Posterior vena cava (tissue), 2 donors: ENCODE measurements at places on chromosomes 1 and 21. TPM values are rescaled to one million over a fixed set of nuclear protein-coding genes. Genes with fewer than 3 reads are reported as not detected.
A peak's percentile ranks its signal among the peaks of the same experiment; 100 is the strongest.

GRCh38 chr1:156135930-156136871 is 17.2 kb upstream of the SEMA4A start:
- DNase-seq, result no peak

- DNase-seq, result no peak
Observed at GRCh38 chr1:208848854-208849253, 604.7 kb upstream of the PLXNA2 start.

DNA sequence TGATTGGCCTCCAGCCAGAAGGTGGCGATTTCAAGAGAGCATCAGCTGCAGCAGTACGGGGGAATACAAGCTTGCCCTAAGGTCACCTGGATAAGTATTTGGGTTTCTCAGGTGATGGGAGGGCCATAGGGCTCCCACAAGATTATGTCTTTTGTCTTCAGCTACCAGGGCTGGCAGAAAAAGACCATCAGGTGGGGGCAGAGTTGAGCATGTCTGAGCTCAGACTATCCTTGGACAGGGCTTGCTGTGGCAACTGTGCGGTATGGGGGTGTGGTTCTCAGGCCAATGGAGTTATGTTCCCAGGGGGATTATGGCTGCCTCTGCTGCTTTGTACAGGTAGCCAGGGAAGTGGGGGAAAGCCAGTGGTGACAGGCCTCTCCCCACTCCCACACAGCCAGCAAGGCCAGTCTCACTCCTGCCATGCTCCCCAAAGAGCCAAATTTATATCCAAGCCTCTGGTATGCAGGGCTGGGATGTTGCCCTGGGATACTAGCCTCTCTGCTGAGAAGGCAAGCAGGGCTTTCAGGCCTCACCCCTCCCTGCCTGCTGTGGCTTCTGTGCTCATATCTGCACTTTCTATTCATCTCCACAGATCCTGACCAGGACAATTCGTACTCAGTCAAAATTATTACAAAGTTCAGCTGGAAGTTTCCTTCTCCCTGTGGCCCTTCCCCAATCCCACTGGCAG is 26.6 kb upstream of the CD84 start:
- DNase-seq, result peak; percentile 46

- DNase-seq, result no peak
Observed at GRCh38 chr1:229664133-229664689, 38.2 kb downstream of the URB2 start.

DNA sequence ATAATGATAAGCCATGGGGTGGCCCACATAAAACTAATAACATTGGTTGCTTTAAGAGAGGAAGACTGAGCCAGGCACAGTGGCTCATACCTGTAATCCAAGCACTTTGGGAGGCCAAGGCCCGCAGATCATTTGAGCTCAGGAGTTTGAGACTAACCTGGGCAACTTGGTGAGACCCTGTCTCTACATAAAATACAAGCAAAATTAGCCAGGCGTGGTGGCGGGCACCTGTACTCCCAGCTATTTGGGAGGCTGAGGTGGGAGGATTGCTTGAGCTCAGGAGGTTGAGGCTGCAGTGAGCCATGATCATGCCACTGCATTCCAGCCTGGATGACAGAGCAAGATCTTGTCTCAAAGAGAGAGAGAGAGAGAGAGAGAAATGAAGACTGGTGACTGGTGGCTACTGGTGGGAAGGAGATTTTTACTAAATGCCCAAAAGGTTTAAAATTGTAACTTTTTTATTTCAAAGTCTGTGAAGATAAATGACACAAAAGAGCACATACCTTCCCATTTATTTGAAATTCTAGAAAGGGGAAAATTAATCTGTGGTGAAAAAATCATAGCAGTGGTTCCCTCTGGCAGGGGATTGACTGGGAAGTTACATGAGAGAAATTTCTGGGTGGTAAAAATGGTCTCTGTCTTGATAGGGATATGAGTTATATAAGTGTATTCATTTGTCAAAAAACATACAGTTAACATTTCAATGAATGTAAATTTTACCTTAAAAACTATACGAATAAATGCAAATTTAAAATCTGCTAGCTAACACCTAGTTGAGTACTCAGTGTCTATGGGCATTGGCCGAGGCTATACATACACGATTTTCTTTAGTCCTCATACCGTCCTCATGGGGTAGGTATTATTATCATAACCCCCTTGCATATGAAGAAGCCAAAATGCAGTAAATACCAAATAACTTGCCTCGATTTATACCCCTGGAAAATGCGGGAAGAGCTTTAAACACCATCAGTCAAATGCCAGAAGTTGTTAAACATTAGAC is 2.2 kb upstream of the NBPF1 start:
- peak; percentile 84 for DNase-seq

Gene CLCA4
- not detected for total RNA-seq

DNA sequence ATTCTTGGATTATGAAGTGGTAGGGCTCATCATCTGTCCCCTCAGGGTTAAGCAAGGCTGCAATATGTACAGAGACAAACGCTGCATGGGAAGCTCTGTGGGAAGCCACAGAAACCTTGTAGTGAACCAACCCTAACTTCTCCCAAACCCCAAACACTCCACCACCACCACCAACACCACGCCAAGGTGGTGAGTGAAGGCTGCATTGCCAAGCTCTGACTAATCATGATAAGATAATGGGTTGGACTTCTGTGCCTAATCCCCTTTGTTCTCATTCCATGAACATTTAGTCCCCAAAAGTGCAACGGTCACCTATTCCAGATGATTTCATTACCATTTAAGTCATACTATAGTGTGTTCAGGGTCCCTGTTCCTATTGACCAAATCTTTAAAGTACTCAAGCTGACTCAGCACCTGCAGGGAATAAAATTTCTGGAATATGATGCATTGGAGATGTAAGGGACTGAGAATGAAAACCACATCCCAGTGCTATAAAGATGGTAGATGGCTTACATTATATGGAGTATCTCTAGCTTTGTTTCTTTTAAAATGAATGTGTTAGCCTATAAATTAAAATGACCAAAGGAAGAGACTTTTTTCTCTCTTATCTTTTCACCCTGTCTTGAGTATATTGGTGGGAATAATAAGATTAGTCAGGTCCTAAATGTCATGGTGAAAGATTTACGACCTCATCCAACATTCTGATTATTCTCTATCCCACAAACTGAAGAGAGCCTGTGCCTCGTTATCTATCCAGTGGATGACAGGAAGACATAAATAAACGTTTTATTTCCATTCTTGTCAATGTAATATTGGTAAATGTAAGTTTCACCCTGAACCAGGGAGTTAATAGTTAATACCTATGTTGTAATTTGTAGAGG is 22.6 kb upstream of the PLD5 start:
- no peak for DNase-seq

Gene LMX1A
- total RNA-seq, result 0.19 TPM

GRCh38 chr1:86154571-86155050 is 2.0 kb downstream of the COL24A1 start:
- DNase-seq, result peak; percentile 79

DNA sequence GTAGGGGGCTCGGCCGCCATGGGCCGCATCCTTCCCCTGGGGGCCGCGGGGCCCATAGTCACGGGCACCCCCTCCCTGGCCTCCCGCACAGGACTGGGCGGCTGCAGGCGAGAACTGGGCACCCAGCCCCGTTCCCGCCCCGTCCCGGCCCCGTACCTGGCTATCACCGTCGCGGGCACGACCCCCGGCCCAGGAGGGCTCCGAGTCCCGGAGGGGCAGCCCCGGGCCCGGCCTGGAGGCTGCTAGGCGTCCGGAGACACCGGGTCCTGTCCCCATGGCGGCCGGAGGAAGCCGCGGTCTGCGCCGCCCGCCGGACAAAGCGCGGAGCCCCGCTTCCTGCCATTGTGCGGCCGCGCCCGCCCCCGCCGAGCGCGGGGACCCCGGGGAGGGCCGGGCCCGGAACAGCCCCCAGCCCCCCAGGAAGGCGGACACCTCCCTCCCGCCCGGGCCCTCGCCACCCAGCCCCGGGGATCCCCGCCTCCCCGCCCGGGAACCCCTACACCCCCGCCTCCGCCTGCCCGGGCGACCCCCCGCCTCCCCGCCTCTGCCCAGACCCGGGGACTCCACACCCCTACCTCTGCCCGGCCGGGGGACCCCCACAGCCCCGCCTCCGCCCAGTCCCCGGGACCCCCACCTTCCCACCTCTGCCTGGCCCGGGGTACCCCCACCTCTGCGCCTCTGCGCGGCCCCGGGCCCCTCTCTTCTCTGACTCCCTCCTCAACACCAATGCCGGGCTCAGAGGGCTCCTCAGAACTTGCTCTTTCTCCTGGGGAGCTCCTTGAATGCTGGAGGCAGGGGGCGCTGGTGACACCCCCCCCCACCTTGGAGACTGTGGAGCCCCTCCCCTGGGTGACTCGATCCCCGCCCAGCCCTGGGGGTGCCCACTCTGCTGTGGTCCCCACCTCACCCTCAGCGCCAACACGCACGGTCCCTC is 6.0 kb downstream of the PLEKHG5 start:
- no peak for DNase-seq

Gene MTMR11
- total RNA-seq, result 18.4 TPM

Gene ZMYND12
- total RNA-seq, result 0.69 TPM

Gene CRNN
- not detected for total RNA-seq

DNA sequence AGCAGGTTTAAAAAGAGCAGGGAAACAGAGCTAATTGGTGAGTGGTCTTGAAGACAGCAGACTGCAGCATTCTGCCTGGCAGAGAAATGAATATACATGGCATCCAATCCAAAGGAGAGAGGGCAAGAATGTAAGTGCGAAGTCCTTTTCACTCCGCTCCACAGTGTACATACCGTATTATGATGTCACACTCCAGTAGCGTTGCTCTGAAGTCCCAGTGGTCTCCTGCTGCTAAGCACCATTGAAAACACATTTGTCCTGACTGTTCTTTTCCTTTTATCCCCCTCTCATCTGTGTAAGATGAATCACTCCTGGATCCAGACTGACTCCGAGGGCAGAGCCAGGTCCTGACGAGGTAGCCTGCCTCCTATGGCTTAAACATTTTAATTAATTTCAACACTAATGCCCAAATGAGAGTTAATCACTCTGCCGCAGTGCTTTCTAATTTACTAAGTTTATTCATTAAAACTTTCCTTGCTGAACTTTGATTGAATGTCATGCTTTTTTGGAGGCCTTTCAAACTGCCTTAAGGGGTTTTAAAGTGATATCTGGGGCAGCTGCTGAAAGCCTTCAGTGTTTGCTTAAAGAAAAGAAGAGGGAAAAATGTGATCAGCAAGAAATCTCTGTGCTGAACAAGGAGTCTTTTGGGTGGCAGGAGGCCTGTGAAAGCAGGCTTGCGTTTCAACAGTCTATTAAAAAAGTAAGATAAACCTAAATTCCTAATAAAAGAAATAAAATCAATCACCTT is 227.2 kb downstream of the ATG4C start:
- DNase-seq, result no peak

GRCh38 chr1:181541947-181542346 is 58.6 kb downstream of the CACNA1E start:
- DNase-seq, result no peak

DNA sequence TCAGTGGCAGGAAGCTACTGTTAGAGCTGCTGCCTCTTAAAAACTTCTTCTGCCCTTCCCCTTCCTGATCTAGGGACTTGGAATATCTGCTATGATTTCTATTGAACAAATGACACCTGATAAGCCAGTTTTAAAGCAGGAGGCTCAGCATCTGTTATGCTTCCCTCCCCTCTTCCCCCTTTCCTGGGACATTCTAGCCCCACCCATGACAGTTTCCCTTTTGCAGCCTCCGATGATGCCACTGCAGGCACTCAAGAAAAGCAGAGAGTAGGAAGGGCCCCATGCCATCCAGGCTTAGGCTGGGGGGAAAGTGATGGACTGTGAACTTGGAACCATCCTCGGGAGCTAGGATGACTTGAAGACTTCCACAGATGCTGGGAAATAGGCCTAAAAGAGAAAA is 15.1 kb upstream of the EPB41 start:
- peak; percentile 8 for DNase-seq

GRCh38 chr1:23401313-23401712 is 23.2 kb downstream of the TCEA3 start:
- no peak for DNase-seq

DNA sequence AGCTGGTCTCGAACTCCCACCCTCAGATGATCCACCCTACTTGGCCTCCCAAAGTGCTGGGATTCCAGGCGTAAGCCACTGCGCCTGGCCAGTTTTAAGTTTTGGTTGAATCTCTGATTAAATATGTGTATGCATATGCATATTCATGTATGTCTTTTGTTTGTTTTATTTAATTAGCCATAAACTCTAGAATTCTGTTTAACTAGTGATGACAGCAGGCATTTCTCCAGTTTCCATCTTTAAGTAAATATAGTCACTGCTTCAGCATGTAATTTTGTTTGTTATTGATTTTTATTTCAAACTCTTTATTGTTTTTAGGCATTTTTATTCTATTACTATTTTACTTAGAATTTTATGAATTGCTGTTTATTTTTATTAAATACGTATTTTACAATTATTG is 58.0 kb downstream of the NUF2 start:
- DNase-seq, result no peak

- DNase-seq, result peak; percentile 77
Observed at GRCh38 chr21:45504516-45505415, 37.5 kb downstream of the SLC19A1 start.

GRCh38 chr1:44489481-44489880 is 84.4 kb downstream of the RNF220 start:
- DNase-seq, result no peak

Gene SLAMF9
- total RNA-seq, result not detected

- DNase-seq, result no peak
Observed at GRCh38 chr1:184258525-184258924, 128.3 kb upstream of the C1orf21 start.

- no peak for DNase-seq
Observed at GRCh38 chr21:28358170-28358569, 634.5 kb downstream of the LTN1 start.

Gene KPRP
- not detected for total RNA-seq

GRCh38 chr1:30661311-30661710 is 62.1 kb downstream of the MATN1 start:
- peak; percentile 44 for DNase-seq

Gene AXDND1
- not detected for total RNA-seq

Gene OR1C1
- total RNA-seq, result not detected

Gene SHCBP1L
- not detected for total RNA-seq

GRCh38 chr1:10899490-10900250 is 103.2 kb upstream of the CASZ1 start:
- no peak for DNase-seq

- DNase-seq, result no peak
Observed at GRCh38 chr1:91121366-91121765, 99.5 kb upstream of the ZNF644 start.

DNA sequence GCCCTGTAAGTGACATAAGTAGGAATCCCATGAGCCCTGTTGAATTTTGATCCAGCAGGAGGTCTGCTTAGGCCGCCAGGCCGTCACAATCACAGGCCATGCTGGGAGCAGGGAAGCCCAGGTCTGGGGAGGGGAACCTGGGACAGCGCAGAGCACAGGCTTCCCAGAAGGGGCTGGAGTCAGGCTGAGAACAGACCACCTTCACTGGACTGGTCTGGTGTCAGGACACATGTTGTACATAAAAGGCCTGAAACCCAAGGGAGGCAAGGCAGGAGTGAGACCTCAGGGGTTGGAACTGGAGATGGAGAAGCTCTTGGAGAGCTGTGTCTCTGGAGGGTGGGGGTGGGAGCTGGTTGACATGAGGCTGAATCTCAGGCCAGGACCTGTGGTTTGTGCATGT is 63.3 kb upstream of the ARTN start:
- no peak for DNase-seq

Gene HSD3B1
- not detected for total RNA-seq
